Epithelial cell of alveolus of lung (primary cell): ENCODE measurements at places on chromosomes 11 and 22. TPM values are rescaled to one million over a fixed set of nuclear protein-coding genes. Genes with fewer than 3 reads are reported as not detected.

The MYOD1 gene
- total RNA-seq: 5.3 TPM in 1 of 2 replicates, not detected in the other

The CATSPERZ gene
- total RNA-seq: not detected in 2 replicates

The ROBO4 gene
- total RNA-seq: 0.80 and 5.8 TPM in 2 replicates

The PGR gene
- total RNA-seq: 1.6 and 3.0 TPM in 2 replicates

The RFPL1 gene
- not detected in 2 replicates for total RNA-seq

The ART5 gene
- 0.52 and 6.8 TPM in 2 replicates for total RNA-seq

The SYTL2 gene
- total RNA-seq: 11.0 and 18.5 TPM in 2 replicates

The CFAP68 gene
- total RNA-seq: 16.2 and 19.8 TPM in 2 replicates

The UBQLNL gene
- total RNA-seq: 0.13 and 0.40 TPM in 2 replicates

The PDE2A gene
- 0.24 and 3.4 TPM in 2 replicates for total RNA-seq

The ELMOD1 gene
- 1.6 TPM in 1 of 2 replicates, not detected in the other for total RNA-seq

The AGBL2 gene
- 0.64 and 0.78 TPM in 2 replicates for total RNA-seq

The FOLR2 gene
- total RNA-seq: not detected in 2 replicates

The C11orf87 gene
- total RNA-seq: 0.13 TPM in 1 of 2 replicates, not detected in the other

The MMP8 gene
- total RNA-seq: under 0.01 TPM in 1 of 2 replicates, not detected in the other

The CCDC89 gene
- total RNA-seq: 2.7 and 2.8 TPM in 2 replicates

The DGCR6L gene
- 65.7 and 76.7 TPM in 2 replicates for total RNA-seq

The MRGPRD gene
- not detected in 2 replicates for total RNA-seq
